Stimulated activated CD8-positive, alpha-beta memory T cell treated with anti-CD3 and anti-CD28 coated beads, Interleukin-7, amount 100 ng/mL, for 1 hour (primary cell): ENCODE measurements at places on chromosomes 4 and X.

GRCh38 chrX:9257718-9258420, 207.0 kb upstream of the TBL1X start:
- no peak for DNase-seq

DNA sequence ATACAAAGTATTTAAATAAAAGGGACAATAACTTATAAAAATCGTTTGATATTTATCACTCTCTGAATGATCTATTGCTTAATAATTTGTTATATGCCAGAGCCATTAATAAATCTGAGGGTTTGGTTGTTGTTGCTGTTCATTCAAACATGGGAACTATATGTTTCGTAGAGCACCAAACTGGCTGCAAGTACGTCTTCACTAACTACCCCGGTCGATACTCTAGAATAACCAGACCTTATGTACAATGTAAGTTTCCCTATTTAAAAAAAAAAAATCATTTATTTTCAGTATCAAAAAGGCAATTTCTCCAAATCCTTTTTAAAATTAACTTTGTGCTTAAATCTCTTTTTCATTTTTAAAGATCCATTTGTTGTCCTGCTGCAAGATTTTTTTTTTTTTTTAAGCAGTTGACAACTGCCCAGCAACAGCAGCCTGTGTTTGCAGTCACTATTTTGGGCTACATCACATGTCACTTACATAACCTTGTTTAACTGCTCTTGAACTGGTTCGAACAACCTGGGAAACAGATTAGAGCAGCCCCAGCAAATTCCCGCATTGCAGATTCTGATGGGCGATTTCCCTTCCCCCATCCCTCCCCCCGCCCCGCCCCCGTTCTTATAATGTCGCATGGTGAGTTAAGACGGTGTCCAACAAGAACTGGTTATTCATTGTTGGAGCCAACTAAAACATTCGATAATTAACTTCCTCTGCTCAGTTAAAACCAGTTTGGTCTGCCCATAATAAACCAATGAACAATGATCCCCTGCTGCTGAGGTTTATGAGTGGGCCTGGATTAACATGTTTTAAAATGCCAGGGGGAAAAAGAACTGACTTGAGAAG, 238.9 kb downstream of the NR3C2 start:
- DNase-seq: no peak

DNA sequence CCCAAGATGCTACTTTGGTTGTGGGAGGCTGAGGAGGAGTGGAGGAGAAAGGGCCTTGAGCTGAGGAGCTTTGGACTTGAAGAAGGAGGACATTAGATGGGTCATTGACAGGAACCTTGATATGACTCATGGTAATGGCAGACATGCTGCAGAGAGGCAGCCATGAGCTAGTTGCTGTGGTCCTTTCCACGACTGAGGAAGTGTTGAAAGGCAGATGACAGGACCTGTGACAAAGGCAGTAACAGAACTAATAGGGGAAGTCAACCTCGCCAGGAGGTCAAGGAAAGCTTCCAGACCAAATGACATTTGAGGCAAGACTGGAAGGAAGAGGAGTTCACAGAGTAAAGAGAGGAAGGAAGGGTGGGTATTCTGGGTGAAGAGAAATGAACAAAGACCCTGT, 7.6 kb upstream of the XPNPEP2 start:
- DNase-seq: no peak

- DNase-seq: no peak
Measured at GRCh38 chr4:14269824-14270223, 642.3 kb upstream of the BOD1L1 start.

GRCh38 chr4:60897415-60897814, 302.7 kb upstream of the ADGRL3 start:
- no peak for DNase-seq

- no peak for DNase-seq
Measured at GRCh38 chr4:153409924-153410501, 56.1 kb upstream of the TMEM131L start.

- no peak for DNase-seq
Measured at GRCh38 chr4:90503677-90504076, 376.5 kb downstream of the CCSER1 start.

GRCh38 chrX:154120567-154120966, 23.1 kb upstream of the MECP2 start:
- DNase-seq: no peak

GRCh38 chrX:131763674-131764073, 219.8 kb downstream of the OR13H1 start:
- peak; percentile 49 for DNase-seq

DNA sequence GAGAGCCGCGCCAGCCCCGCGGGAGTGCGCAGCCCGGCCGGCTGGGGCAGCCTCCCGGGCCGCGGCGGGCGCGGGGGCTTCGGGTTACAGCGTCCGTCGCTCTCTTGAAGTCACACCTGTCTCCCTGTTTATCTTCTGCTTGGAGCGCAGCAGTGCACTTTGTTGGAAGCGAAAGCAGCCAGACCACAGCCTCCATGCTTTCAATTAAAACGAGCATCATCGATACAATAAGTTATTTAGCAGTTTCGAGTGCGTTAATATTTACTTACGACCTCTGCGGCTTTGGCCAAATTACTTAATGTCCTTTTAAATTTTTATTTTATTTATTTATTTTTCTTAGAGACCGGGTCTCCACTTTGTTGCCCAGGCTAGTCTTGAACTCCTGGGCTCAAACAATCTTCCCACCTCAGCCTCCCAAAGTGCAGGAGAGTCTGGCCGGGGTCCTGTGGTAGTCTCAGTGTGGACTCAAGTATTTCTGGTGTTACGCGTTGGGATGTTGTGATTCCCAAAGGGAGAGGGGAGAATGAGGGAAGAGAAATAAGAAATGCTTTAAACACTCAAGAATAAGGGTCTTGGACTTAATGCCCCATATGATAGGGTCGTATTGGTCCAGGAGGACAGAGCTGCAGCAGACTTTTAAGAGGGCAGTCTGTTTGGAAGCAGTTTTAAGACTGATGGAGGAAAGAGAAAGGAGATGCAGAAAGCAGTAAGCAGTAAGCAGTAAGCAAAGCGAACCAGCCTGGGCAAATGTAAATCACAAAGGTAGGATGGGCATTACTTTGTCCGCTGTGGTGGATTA, 504 bp upstream of the PDLIM3 start:
- DNase-seq: no peak

DNA sequence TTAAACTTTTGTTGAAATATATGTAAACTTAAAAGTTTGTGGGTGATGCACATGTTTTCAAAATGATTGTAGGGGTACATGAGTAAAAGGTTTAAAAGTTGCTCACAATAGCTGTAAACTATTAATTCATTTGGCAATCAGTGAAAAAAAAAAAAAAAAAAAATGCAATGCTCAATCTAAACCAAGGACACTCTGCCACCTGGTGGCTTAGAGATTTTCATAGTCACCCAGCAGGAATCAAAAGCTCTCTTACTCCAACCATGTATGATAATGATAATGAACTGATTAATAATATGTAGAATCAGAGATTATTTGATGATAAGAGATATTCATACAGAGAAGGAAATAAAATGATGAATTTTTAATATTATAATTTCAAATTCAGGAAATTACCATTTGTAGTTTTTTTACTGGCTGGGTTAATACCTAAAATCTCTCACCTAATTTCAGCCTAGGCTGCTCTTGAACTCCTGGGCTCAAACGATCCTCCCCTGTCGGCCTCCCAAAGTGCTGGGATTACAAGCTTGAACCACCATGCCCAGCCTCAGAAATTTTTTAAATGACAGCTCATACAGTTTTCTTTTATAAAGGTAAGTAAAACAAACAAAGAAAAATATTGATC, 46.9 kb upstream of the SLC25A4 start:
- no peak for DNase-seq

- no peak for DNase-seq
Measured at GRCh38 chr4:176404621-176405020, 84.9 kb downstream of the SPCS3 start.
